ENCODE measurements at places on chromosomes 2 and 18.

GRCh38 chr2:124970030-124970429, 944.9 kb downstream of the CNTNAP5 start:
- DNase-seq = no peak

DNA sequence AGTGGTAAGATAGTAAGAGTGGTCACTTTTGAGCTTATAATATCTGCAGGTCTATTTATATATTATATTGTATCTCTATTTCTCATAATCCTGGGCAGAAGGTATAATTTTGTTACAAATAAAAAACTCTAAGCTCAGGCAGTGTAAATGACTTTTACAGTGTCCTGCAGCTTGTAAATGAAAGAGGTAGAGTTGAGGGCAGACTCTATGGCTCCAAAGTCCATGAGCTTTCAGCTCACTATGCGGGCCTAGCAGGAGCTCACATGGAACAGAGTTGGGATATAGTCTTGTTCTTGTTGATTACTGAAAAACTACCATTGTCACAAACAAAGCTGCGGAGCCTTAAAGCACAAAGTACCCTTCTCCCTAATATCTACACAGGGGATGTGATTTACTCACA, 361.4 kb downstream of the LNPK start:
- no peak for DNase-seq

GRCh38 chr18:69588301-69588700, 187.6 kb downstream of the DOK6 start:
- no peak for DNase-seq

- no peak for DNase-seq
These were observed 79.4 kb downstream of the TMEM182 start for GRCh38 chr2:102841107-102841840.

DNA sequence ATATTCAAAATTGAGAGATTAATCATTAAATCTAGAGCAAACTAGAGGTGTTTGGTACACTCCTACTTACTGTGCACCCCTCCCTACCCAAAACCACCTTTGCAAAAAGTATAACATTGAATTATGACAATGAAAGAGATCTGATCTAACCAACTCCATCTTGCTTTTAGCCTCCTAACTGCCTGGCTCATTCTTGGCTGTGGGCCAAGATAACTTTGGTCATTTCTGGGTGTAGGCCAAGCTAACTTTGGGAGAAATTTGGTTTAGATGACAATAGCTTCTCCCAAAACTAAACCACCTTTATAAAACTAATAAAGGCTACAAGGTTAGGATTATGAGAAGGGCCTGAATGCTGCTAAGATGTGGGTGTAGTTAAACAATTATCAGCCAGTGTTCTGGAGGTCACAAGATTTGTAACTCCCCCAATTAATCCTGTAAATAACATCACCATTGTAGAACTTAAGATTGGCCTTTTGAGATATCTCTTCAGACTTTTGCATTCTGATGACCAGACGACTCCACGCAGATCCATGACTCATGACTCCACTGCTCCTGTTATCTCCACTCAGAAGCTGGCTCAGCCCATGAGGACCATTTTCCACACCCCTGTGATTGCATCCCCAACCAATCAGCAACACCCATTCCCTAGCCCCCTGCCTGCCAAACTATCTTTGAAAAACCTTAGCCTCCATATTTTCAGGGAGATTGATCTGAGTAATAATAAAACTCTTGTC, 160.2 kb downstream of the FBXO15 start:
- DNase-seq = no peak

DNA sequence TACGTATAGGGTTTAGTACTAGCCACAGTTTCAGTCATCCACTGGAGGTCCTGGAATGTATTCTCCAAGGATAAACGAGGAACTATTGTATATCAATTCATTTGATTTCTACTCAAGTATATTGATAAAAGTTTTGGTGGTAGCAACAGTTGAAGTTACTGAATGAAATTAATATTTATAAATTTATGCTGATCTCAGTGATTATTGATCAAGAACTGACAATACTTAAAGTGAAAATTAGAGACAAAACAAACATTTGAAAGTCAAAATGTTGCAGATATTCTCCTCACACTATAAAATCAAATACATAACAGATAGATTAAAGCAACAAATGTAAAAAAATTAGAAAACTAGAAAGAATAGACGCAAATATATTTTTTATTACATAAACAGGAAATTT, 150.9 kb upstream of the SLC35G4 start:
- DNase-seq = no peak

DNA sequence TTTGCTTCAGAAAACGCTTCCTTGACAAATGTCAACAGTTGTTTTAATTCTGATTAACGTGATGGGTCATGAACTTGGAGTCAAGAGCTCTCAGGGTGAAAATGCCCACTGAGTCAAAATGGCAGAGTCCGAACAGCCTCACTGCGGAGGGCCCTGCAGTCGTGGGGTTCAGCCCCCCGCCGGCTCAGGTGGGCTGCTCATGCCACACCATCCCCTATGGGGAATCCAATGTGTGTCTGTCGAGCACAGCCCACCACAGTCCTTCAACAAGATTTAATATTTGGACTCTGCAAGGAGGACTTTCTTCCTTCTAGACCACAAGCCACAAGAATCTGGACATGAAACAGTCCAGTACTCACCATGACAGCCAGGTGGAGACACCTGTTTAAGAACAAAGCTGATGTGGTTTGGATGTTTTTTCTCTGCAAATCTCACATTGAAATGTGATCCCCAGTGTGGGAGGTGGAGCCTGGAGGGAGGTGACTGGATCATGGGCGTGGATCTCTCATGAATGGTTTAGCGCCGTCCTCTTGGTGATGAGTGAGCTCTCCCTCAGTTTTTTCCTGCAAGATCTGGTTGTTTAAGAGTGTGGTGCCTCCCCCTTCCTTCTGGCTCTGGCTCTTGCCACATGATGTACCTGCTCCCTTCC, 201.0 kb downstream of the NDUFA10 start:
- no peak for DNase-seq

DNA sequence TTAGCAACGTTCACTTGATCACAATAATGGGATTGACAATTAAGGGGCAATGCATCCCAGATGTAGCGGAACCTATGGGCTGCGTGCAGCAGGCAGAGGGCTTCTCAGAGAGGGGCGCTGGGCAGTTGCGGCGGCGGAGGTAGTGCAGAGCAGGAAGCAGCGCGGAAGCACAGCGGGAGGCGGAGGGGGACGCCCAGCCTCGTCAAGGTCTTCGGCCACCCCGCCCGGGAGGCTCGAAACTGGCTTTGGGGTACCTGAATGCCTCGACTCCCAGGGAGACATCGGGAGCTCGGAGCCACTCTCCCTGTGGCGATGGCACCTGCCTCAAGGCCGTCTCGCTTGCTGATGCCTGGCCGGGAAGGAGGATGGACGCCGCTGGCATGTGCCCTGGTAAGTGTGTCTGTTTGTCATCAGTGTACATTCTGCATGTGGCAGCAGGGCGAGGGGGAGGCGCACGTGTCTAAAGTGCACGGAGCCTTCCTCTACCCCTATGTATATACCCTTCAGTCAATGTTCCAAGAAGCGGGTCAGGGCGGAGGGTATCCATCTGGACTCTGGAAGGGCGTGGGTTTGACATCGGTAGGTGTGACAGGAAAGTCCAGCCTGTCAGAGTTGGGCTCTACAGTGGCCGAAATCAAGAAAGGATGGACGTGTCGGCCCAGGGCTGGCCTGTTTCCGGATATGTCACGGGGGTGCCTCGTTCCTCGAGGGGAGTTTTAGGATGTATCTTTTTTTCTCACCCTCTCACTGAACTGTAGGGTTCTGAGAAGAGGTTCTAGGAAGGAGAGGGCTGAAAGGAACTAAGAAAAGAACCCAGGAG, 7.5 kb upstream of the SP9 start:
- DNase-seq = no peak

DNA sequence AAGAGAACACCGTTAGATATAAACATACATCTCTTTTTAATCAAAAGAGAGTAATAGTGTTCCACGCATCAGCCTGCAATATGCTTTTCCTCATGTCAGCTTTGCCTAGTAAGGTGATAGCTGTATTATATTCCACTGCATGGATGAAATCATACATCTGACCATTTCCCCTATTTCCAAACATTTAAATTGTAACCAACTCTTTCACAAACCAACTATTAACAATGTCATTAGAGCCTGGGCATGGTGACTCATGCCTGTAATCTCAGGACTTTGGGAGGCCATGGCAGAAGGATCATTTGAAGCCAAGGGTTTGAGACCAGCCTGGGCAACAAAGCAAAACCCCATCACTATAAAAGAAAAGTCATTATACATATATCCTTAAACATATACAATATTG, 284.8 kb downstream of the BCL11A start:
- DNase-seq = no peak

DNA sequence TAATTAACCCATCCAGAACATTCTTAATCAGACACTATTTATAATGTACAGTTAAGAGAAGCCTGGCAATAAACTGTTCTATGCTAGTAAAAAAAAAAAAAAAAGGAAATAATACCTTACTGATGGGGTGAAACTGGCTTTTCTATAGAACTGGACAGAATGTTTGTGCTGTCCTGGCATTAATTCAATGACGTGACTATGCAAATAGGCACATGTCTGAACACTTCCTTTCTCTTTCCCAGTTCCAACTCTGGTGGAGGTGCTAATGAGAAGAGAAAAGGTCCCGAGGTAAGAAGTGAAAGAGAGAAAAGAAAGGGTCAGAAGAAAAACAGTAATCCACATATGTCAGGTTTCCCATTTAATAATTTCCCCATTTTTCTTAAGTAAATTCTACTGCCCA, 508.4 kb downstream of the ZEB2 start:
- no peak for DNase-seq

GRCh38 chr2:168521053-168521741, 65.1 kb downstream of the CERS6 start:
- DNase-seq = no peak

GRCh38 chr2:179264368-179265081, at the start of gene SESTD1:
Gene SESTD1 (minus strand): TSS chr2:179264832. CDS start chr2:179191841, 72,991 bp downstream.
- peak; percentile 16 for DNase-seq

DNA sequence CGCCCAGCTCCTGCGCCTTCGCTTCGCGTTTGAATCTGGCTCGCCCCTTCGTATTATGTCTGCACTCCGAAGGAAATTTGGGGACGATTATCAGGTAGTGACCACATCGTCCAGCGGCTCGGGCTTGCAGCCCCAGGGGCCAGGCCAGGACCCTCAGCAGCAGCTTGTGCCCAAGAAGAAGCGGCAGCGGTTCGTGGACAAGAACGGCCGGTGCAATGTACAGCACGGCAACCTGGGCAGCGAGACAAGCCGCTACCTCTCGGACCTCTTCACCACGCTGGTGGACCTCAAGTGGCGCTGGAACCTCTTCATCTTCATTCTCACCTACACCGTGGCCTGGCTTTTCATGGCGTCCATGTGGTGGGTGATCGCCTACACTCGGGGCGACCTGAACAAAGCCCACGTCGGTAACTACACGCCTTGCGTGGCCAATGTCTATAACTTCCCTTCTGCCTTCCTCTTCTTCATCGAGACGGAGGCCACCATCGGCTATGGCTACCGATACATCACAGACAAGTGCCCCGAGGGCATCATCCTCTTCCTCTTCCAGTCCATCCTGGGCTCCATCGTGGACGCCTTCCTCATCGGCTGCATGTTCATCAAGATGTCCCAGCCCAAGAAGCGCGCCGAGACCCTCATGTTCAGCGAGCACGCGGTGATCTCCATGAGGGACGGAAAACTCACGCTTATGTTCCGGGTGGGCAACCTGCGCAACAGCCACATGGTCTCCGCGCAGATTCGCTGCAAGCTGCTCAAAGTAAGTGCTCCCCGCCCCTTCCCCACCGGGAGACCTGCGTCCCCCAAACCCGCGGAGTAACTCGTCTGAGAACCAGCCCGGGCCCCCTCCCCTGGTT, 453 bp downstream of the KCNJ3 start:
- DNase-seq = no peak

DNA sequence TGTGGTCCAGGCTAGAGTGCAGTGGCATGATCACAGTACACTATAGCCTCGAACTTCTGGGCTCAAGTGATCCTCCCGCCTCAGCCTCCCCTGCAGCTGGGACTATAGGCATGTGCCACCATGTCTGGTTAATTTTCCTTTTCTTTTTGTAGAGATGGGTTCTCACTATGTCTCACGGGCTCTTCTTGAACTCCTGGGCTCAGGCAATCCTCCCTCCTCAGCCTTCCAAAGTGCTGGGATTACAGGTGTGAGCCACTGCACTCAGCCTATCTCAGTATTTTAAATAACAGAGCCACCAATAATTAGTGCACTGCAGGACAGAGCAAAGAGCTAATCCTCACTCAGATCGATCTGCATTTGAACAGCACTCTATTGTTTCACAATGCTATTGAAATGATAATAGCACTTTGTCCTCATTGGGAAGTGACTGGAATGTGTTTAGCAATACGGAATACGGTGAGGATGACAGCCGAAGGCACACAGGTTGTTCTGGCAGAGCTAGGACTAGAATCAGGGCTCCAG, 335.9 kb downstream of the DLGAP1 start:
- no peak for DNase-seq

DNA sequence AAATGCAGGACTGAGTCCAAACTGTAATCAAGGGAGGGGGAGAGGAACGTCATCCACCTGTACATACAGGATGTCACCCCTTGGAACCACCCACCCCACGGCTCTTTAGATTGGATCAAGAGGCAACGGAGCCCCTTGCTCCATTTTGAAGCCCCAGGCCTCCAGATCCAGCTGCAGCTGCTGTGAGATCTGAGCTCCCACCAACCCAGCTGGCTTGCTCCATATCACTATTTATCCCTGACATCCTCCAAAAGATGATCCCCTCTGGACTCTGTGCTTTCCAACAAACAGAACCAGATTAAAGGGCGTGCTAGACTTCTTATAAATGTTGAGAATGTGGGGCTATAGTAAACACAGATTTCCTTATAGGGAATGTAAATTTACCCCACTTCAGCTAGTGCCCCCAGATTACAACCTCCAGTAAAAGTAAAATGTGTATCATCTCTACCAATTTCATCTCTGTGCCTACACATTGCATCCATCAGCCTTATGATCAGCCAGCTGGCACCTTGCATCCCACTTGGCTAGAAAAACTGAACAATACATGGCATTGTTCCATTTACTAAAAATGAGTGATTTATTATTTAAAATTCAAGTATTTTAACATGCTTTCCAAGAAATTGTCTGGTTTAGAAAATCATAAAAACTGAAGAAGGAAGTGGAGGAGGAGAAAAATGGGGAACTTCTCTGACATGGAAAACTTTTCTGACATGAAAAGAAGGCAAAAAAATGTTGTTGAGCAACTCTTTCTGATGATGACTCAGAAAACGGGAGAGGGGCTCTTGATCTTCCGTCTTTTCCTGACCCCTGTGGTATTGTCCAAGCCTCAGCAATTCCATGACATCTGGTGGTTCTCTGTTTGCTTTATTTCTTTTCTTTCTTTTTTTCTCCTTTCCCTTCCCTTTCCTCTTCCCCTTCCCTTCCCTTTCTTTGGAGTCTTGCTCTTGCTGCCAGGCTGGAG, 262.6 kb upstream of the THUMPD2 start:
- DNase-seq = no peak

DNA sequence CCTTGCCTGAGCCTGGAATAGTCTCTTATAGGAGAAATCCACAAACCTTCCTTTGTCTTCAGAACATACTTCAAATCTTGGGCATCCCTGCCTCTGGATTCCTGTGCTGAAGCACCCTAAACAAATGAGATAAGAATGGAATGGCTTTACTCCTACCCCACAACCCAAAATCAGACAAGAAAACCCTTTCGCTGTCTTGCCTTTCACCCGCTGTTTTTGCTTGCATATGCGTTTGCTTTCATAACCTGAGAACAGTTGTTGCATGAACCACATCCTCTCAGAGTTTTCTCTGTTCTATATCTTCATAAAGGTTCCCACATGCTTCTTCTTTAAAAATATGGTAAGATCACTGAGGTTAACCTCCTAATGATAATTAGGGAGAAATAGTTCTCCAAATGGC, 132.1 kb upstream of the MAP3K20 start:
- DNase-seq = no peak

GRCh38 chr2:233563663-233564430, 2.7 kb downstream of the USP40 start:
- no peak for DNase-seq
